Spinal cord (tissue), 10 donors: ENCODE measurements at places on chromosomes 7 and 10.
A peak's percentile ranks its signal among the peaks of the same experiment; 100 is the strongest.

- peak overlapping the region; percentile 93 for H3K27ac ChIP-seq
- DNase-seq, result no peak
- H3K4me3 ChIP-seq, result no peak overlapping the region
- H3K36me3 ChIP-seq, result no peaks in the 10 kb centered on the region
- no peaks in the 10 kb centered on the region for H3K4me1 ChIP-seq
Observed at GRCh38 chr7:94300176-94300835, 94.4 kb upstream of the COL1A2 start.

DNA sequence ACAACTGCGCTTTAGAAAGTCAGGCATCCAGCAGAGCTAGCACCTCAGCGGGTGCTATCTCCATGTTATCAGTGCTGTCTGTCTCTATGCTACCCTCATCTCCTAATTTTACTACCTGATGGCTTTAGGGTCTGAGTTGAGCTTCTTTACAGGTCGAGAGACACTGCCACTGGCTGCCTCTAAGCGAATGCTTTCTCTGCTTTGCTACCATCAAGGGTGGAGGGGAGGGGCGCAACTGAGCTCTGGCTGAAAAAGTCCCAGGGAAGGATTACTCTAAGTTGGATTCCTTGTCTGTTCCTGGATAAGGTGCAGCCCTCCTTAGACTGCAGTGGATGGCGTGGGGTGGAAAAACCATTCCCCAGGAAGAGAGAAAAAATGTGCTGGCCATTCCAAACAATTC lies 105.7 kb downstream of the CDK14 start:
- H3K27ac ChIP-seq, result no peak overlapping the region
- no peaks in the 10 kb centered on the region for H3K36me3 ChIP-seq
- H3K4me1 ChIP-seq, result no peaks in the 10 kb centered on the region
- no peaks in the 10 kb centered on the region for H3K27me3 ChIP-seq

DNA sequence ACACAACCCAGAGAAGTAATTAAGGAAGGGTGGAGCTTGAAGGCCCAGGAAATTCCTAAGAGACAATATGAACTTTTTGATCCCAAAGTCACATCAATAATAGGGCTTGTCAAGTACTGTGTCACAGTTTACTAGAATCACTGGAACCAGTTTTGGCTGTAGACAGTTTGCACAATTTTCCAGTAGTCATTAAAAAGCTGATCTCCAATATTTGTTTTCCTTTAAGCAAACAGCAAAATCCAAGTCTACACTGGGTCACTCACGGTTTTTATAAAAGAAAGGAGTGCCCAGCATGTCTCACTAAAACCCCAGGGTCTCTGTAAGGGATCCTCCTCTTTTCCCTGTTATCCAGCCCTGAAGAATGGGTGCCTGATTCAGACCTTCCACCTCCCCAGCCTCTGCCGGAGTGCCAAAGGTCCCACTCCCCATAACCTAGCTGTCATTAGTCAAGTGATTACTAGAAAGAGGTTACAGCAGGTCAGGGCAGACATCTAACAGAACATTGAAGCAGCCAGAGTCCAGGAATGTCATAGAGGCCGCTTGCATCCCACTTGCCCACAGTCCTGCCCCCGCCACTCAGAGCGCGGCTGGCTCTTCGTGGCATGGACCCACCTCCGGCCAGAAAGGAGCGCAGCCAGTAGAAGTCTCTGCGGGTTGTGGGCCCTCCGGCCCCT lies 552 bp downstream of the SLC25A16 start:
- H3K36me3 ChIP-seq, result peaks cover 19% of the 10 kb centered on the region
- H3K4me3 ChIP-seq, result peak overlapping the region; percentile 80
- H3K27me3 ChIP-seq, result no peaks in the 10 kb centered on the region
- H3K4me1 ChIP-seq, result peaks cover 4% of the 10 kb centered on the region
- H3K27ac ChIP-seq, result peak overlapping the region; percentile 92
- DNase-seq, result peak; percentile 11

GRCh38 chr7:80588591-80588990 lies 49.9 kb upstream of the CD36 start:
- H3K36me3 ChIP-seq, result no peaks in the 10 kb centered on the region
- no peaks in the 10 kb centered on the region for H3K27me3 ChIP-seq
- H3K4me1 ChIP-seq, result no peaks in the 10 kb centered on the region
- H3K27ac ChIP-seq, result no peak overlapping the region

DNA sequence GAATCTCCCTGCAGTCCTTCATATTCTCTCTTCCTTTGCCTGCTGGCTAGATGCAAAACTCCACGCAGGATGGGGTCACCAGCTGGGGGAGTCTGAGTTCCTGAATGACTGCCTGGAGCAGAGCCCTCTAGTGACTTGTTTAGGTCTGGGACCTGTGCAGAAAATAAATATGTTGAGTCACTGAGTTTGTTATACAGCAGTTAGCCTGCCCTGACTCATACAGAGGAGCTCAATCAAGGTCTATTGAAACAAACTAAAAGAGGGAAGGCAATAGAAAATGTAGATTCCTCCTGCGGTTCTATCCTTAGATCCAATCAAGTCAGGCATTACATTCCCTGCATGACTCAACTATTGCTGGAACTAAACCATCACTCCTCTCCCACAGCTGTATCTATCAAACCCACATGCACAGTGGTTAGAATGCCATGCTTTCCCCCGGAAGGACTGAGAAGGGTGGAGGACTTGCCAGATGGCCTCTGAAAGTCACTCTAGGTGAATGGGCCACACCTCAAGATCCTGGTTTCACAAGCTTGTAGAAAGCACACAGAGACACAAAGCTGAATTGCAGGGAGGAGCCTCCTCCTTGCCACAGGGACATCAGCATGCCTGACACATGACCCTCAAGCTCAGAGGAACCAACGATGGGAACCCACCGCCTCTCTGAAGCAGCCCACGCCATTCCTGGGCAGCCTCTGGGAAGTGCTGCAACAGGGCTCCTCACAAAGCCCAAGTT lies 73.9 kb downstream of the SH3PXD2A start:
- H3K27ac ChIP-seq, result no peak overlapping the region
- no peak for DNase-seq
- peaks cover 4% of the 10 kb centered on the region for H3K36me3 ChIP-seq
- peaks cover 30% of the 10 kb centered on the region for H3K4me1 ChIP-seq
- H3K27me3 ChIP-seq, result no peaks in the 10 kb centered on the region
